Anterior cingulate cortex (tissue), 58 donors: ENCODE measurements at places on chromosomes 3 and 15.
A peak's percentile ranks its signal among the peaks of the same experiment; 100 is the strongest.

DNA sequence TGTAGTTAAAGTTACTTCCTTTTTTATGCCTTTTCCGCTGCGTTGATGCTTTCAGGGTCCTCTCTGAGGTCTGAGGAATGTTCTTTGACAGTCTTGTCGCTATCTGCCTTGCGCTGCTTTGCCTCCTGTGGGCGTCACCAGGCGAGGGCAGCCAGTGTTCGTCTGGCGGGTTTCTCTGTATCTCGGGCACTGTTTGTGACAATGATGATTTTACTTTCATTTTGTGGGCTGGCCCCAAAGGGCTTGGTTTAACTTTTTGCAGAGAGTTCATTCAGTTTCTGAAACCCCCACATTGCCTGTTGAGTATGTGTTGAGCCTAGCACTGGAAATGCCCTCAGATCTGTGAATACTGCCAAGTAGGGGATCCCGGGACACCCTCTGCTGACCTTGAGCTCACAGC lies 24.6 kb upstream of the SACM1L start:
- DNase-seq: no peak

DNA sequence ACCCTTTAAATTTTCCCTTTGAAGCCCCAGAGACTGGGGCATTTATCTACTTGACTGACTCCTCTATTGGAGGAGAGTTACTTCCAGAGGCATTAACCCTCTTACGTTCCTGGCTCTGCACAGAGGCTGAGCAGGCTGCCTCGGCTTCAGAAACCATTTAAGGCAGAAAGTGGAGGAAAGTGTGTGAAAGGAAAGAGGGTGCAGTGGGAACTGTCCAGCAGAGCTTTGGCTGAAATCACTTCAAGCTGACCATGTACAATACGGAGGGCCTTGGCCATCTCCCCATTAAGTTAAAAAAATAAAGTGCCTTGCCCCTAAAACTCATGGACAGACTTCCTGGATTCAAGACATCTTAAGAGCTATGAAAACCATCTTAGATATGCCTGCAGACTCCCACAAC lies 238.7 kb downstream of the SV2B start:
- no peak for DNase-seq

- no peak for DNase-seq
Observed at GRCh38 chr3:186425788-186426730, 64.0 kb upstream of the DGKG start.

GRCh38 chr15:101178931-101179330 lies 72.9 kb downstream of the CHSY1 start:
- DNase-seq: no peak

GRCh38 chr3:111979434-111980038 lies 710 bp downstream of the ABHD10 start:
- no peak for DNase-seq

DNA sequence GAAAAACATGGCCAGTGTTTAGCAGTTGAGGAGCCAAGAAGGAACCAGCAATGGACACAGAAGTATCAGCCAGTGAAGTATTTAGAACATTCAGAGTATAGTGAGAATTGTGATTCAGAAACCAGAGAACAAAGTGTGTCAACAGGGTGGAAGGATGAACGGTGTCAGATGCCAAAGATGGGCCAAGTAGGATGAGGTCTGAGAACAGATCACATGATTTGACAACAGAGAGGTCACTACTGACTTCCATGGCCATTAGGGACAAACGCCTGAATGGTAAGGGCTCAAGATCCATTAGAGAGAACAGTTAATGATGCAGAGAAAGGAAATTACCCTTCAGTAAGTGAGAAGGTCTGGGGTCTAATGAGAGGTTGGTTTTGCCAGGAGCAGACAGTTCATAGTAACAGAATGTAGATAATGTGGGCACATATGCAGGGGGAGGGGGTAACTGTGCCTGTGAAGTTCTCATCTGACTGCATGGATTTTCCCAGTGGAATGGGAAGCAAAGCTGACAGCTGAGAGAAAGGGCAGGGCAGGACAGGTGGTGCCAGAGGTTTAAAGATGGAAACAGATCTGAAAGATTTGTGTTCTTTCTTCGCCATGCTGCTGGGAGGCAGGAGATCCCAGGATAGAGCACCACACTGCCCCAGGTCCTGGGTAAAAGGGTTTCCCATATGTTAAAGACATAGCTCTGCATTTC lies 4.8 kb upstream of the ACAD9 start:
- DNase-seq: no peak

- DNase-seq: no peak
Observed at GRCh38 chr15:99474909-99475753, 90.7 kb upstream of the MEF2A start.

GRCh38 chr3:102810937-102811336 lies 376.1 kb downstream of the ZPLD1 start:
- no peak for DNase-seq

- no peak for DNase-seq
Observed at GRCh38 chr3:155037508-155038202, 42.5 kb upstream of the MME start.

GRCh38 chr3:1462856-1463450 lies 370.1 kb downstream of the CNTN6 start:
- no peak for DNase-seq

- DNase-seq: no peak
Observed at GRCh38 chr3:102460579-102460978, 25.8 kb downstream of the ZPLD1 start.

GRCh38 chr15:75455982-75456531 lies 4.6 kb upstream of the SIN3A start:
- no peak for DNase-seq

DNA sequence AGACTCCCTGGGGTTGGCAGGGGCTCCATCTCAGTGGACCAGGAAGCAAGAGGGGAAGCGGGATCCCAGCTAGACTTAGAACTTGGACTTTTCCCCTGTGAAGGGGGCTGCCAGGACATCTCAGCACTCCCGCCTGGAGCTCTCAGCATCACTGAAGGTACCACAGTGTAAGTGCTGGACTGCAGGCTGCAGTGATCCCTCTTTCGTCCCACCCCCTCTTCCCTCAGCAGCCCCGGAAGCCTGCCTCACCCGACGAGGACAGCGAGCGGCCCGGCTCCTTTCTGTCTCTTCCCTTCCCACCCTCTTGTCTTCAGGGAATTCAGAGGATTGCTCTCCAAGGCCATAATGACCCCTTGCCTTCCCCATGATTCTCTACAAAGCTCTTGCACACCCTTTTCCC lies 94.4 kb downstream of the ANP32A start:
- no peak for DNase-seq

DNA sequence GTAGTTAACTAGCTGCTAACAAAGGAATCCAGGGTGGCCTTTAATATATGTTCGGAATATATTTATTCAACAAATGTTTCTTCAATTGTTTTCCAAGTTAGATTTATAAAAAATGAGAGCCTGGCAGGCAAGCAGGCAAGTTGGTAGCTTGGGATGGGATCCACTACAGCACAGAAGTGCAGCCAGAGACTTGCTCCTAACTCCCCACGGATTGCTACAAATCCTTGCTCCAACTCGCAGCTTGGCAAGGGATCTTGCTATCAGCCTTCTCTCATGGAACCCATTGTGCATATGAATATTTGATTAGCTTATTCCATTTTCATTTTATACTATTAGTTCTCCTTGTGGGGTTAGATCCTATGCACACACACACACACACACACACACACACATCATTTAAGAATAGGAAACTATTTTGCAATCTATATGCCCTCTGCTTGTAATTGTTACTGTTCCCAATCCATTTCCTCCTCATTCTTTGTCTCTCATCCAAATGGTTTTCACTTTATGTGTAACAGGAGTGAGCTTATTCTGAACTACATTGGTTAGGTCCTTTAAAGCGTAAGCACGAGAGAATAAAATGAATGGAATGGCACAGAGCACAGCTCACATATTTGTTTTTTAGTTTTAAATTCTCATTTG lies 505.6 kb downstream of the LPP start:
- DNase-seq: no peak

- DNase-seq: peak; percentile 25
Observed at GRCh38 chr3:65439641-65440284, 599.0 kb downstream of the MAGI1 start.

DNA sequence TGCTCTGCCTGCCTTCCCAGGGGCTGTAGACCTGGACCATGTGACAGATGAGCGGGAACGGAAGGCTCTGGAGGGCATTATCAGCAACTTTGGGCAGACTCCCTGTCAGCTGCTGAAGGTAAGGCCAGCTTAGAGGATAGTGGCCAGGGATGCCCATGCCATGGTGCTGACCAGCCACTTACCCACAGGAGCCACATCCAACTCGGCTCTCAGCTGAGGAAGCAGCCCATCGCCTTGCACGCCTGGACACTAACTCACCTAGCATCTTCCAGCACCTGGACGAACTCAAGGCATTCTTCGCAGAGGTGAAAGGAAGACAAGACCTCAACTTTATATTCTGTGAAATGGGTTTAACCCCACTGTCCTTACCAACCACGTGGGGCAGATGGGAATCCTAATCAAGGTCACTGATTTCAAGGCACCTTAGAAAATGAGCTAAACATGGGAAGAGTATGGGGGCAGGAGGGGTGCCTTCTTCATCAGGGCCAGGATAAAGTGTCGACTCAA lies 26.7 kb downstream of the NBEAL2 start:
- no peak for DNase-seq

DNA sequence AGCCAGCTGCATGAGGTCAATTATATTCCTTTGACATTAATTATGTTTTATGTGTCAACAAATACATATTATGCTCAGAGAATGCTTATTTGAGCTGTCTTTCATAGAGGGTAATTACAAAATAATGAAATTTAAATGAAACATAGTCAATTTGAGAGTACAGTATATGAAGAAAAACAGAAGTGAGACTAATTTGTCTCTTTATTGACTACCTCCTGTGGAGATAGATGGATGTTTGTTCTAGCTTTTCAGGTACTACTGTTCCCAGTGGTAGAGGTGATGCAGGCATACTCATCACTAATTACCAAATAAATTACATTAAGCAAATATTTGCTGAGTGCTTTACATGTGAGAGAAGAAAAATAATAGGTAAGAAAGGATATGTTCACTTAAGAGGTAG lies 1129.6 kb downstream of the OTOL1 start:
- no peak for DNase-seq

DNA sequence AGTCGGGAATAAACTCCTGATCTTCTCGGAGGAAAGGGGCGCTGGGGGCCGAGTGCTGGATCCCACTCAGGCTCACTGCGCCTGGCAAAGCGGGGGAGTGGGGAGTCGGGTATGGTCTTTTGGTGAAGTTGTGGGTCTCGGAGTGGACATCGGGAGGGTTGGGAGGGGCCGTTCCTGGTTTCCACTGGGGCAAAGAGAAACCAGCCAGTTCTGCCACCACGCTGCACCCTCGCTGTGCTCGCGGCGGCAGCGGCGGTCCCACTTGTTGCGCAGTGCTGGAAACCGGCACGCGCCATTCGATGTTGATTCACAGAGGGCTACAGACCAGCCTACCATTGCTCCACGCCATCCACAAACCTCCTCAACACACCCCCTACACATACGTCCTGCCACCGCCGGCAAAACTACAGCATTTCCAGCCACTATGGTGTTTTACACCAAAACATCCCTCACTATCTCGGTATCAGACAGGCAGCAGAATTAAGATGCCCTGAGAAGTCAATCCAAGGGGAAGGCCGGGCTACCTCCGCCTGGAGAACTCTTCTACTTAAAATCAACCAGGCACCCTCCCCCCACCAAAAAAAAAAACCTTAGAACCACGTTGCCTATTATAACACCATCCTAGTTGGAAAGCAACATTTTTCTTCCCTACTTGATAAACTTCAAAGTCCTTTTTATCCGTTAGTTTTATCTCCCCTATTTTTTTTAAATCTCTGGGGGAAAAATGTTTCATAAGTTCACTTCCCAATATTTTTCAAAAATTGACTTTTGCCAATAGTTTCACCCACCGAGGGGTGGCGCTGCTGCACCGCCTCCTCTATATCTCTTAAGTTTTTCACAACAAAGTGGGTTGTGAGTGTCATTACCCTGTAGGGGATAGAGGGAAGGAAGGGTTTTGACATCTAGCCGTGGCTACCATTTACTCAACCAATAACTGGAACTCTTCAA lies 3.6 kb downstream of the BCL6 start:
- DNase-seq: no peak

DNA sequence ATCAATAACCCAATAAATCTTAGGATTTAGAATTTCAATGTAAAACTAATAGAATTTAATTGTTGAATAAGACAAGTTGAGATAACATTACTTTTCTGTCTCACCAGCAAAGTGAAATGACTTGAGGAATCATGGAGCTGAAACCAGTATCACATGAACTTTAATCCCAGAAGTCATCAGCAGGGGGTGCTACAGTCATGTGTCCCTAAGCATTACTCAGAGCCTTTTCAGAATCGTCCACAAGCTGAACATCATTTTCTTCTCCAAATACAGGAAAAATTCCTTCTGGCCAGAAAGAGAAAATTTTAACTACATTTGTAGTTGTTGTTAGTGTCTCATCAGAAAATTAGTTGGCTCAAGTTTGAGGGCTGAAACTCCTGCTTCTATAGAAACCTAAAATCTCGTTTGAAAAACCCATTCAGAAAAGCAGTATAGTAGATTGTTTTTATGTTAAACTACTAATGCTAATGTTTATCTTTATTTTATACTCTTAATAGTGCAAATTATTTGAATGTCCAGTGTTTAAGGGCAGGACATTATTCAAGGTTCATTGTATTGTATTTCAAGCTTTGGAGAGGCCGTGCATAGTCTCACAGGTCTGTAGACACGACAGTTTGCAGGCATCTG lies 384.1 kb downstream of the PLOD2 start:
- no peak for DNase-seq

DNA sequence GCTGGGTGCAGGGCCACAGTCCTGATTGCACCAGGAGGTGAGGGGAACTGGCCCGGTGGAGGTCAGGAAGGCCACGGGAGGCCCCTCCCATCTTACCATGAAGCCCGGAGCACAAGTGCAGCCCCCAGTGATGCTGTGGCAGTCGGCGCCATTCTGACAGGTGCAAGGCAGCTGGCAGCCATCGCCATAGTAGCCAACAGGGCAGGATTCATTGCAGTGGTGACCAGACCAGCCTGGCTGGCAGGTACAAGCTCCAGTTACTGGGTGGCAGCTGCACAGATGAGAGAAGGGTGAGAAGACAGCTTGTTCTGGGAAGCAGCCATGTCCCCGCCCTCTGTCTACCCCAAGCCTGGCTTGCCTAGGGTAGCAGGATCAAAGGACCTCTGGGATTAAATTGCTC lies 88.2 kb downstream of the RAB11A start:
- DNase-seq: no peak

DNA sequence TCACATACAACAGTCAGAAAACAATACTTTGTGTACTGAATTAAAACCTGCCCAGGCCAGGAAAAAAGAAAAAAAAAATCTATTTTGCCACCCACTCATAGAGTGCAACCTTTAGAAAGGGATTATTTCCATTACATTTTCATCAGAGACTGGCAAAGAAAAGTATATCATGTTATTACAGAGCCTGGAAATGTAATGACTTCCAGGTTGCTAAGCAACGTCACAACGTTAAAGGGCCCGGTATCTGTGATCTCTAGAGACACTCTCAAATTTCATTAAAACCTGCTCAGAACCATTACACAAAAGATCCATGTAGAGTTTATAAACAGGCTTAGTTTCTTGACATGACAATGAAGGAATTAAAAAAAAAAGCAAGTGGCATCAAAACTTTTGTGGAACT lies 170.5 kb downstream of the CTNNB1 start:
- no peak for DNase-seq
